ENCODE measurements at places on chromosomes 5 and 9. TPM values are rescaled to one million over a fixed set of nuclear protein-coding genes. Genes with fewer than 3 reads are reported as not detected.
A peak's percentile ranks its signal among the peaks of the same experiment; 100 is the strongest.

Gene ESM1
- not detected for total RNA-seq

- peaks cover 6% of the 10 kb centered on the region for H3K4me1 ChIP-seq
- no peak for DNase-seq
- no peaks in the 10 kb centered on the region for H3K36me3 ChIP-seq
- H3K4me3 ChIP-seq, result peak overlapping the region; percentile 86
These were observed 6.7 kb downstream of the PTCH1 start for GRCh38 chr9:95509851-95510708.

GRCh38 chr5:113333411-113333810 is 101.4 kb downstream of the TSSK1B start:
- no peaks in the 10 kb centered on the region for H3K36me3 ChIP-seq
- DNase-seq, result no peak
- H3K27me3 ChIP-seq, result no peaks in the 10 kb centered on the region
- H3K27ac ChIP-seq, result no peak overlapping the region
- H3K4me1 ChIP-seq, result no peaks in the 10 kb centered on the region
- no peak overlapping the region for H3K4me3 ChIP-seq

Gene FAM153A
- not detected for total RNA-seq

DNA sequence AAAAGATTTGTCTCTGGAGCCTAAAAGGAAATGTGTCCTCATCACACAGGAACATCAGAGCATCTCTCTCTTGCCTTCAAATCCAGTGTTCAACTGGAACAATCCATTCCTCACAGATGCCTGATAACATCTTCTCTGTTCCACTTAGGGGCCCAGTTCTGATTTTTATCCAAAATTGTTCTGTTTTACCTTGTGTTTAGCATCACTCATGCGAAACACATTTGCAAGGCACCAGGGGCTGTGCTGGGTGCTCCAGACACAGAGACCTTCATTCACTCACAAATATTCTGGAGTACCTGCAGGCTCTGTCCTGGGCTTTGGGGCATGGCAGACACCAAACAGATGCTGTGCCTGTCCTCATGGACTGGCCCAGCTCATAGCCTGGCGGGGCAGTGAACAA is 13.8 kb downstream of the GABBR2 start:
- H3K4me3 ChIP-seq, result no peak overlapping the region
- no peaks in the 10 kb centered on the region for H3K4me1 ChIP-seq
- no peaks in the 10 kb centered on the region for H3K27me3 ChIP-seq
- DNase-seq, result no peak
- H3K27ac ChIP-seq, result no peak overlapping the region

GRCh38 chr5:756865-757345 is 27.6 kb downstream of the ZDHHC11B start:
- no peaks in the 10 kb centered on the region for H3K27me3 ChIP-seq
- H3K4me1 ChIP-seq, result no peaks in the 10 kb centered on the region
- no peak overlapping the region for H3K4me3 ChIP-seq
- H3K27ac ChIP-seq, result no peak overlapping the region

Gene BHMT2
- total RNA-seq, result 2.9 TPM

Gene PCDHGB5
- total RNA-seq, result 19.6 TPM

Gene LARP1
- 105 TPM for total RNA-seq

DNA sequence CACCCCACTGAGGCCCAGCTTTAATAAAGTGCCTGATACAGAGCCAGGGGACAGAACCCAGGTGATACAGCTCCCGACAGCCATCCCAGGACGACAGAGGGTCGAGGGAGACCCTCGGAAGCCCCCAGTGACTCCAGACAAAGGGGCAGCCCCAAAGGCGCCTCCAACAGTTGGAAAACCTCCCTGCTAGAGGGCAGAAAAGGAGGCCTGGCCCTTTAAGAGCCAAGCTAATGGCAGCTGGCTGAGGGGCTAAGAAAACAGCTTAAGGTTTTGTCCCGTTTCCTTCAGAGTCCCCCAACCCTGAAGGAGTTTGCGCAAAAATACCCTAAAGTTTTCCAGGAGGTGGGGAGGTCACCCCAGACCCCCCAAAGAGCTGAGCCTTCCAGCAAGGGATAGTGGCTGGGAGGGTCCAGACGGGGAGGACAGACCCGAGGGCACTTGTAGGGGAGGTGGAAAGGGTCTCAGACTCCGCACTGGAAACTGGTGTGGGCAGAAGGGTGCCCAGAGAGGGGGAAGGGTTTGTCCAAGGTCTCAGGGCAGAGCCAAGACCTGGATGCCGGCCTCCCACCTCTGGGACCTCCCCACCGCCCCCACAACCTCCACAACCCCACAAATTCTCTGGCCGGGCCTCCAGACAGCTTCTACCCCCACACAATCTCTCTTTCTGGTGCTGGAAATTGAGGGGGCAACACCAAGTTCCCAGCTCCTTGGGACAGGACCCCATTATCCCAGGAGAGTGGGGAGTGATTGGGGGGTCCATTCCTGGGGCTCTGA is 8.2 kb upstream of the AK1 start:
- H3K36me3 ChIP-seq, result peaks cover 52% of the 10 kb centered on the region
- no peaks in the 10 kb centered on the region for H3K4me1 ChIP-seq
- no peak for DNase-seq
- H3K27me3 ChIP-seq, result no peaks in the 10 kb centered on the region

Gene PCDHGA11
- total RNA-seq, result 5.3 TPM

Gene CD274
- 23.8 TPM for total RNA-seq

Gene GDA
- not detected for total RNA-seq

DNA sequence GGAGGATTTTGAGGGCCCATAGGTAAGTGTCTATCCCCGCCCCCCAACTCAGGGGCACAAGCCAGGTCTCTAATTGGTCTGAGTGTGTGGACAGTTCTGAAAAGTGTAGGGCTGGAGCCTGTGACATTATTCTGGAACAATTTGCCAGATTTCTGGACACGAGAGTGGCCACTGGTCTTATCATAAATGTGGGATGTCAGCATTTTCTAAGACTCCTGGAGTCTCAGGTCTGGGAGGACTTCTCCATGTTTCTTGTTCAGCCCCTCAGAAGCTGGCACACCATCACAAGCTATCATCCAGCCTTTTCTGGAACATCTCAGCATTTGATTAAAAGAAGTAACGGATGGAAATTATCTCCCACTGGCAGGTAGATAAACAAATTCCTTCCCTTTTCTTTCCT is 141.4 kb downstream of the SEC61B start:
- H3K4me1 ChIP-seq, result no peaks in the 10 kb centered on the region
- no peak overlapping the region for H3K4me3 ChIP-seq
- H3K27me3 ChIP-seq, result no peaks in the 10 kb centered on the region
- no peaks in the 10 kb centered on the region for H3K36me3 ChIP-seq

Gene SPATA6L
- not detected for total RNA-seq

DNA sequence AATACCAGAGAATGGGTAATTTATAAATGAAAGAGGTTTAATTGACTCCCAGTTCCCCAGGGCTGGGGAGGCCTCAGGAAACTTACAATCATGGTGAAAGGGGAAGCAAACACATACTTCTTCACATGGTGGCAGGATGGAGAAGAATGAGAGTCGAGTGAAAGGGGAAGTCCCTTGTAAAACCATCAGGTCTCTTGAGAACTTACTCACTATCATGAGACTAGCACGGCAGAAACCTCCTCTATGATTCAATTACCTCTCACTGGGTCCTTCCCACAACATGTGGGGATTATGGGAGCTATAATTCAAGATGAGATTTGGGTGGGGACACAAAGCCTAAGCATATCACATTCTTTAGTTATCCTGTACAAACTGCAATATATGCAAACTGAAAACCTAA is 609.4 kb downstream of the MTRR start:
- no peaks in the 10 kb centered on the region for H3K36me3 ChIP-seq
- H3K27ac ChIP-seq, result no peak overlapping the region
- no peak for DNase-seq
- no peak overlapping the region for H3K4me3 ChIP-seq

- no peak for DNase-seq
- peaks cover 3% of the 10 kb centered on the region for H3K4me1 ChIP-seq
- H3K36me3 ChIP-seq, result no peaks in the 10 kb centered on the region
- H3K27ac ChIP-seq, result peak overlapping the region; percentile 84
- H3K4me3 ChIP-seq, result no peak overlapping the region
- H3K27me3 ChIP-seq, result no peaks in the 10 kb centered on the region
These were observed 30.4 kb downstream of the PRDM6 start for GRCh38 chr5:123119334-123119986.

Gene NTRK2
- 23.8 TPM for total RNA-seq

DNA sequence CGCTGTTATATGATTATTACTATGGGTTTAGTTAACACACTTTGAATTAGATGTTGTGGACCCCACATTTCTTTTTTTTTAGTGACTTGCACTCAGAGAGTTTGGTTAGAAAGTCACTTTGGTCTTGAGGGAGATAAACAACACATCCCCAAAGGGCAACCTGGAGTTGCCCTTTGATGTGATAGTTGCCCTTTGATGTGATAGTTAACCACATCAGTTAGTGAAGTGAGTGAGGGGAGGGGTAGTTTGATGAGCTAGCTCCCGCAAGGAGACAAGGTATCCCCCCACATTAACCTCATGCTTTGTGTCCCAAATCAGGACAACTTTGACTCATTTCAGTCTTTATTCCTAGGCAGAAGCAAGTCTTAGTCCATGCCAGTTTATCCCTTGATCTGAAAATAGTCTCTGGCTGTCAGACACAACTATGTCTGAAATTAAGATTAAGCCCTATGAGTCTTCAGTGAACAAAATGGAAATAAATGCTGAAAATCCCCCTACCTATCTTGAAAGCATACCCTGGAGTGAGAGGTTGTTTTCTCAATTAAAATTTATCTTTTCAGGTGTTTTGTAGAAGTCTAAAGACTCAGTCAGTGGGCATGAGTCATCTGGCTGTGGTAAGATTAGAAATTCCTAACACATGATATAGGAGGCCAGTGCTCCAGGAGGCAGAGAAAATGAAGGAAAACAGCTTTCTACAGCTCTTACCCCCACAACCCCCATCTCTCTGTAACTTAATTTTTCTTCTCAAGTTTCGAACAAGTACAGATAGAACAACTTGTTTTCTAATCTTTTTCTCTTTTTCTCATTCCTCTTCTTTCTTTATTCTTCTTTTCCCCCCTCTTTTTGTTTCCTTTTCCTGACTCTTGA is 208.9 kb upstream of the DMRTA1 start:
- H3K36me3 ChIP-seq, result no peaks in the 10 kb centered on the region
- H3K4me3 ChIP-seq, result no peak overlapping the region
- no peaks in the 10 kb centered on the region for H3K27me3 ChIP-seq
- no peak overlapping the region for H3K27ac ChIP-seq
- H3K4me1 ChIP-seq, result no peaks in the 10 kb centered on the region

- no peaks in the 10 kb centered on the region for H3K36me3 ChIP-seq
- no peak overlapping the region for H3K4me3 ChIP-seq
- no peak overlapping the region for H3K27ac ChIP-seq
- no peaks in the 10 kb centered on the region for H3K27me3 ChIP-seq
These were observed 608.7 kb upstream of the FAM174A start for GRCh38 chr5:99926463-99926862.

DNA sequence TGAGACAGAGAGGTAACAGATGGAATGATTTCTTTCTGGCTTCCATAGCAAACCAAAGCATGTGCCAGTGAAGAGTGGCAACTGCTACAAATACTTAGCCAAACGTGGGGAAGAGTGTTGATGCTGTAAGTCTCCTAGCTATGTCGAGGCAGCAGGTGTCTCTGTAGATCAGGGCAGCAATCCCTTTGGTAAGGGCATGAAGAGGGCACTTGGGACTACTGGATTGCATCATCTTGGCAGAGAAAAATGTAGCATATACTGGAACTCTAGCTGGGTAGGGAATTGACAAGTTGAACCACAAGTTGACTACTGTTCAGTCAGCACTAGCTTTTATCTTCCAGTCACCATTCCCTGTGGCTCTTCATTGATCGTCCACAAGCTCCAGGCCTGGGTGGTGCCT is 75.8 kb downstream of the GHR start:
- no peaks in the 10 kb centered on the region for H3K27me3 ChIP-seq
- H3K4me1 ChIP-seq, result no peaks in the 10 kb centered on the region
- no peak overlapping the region for H3K27ac ChIP-seq
- no peak for DNase-seq
- no peaks in the 10 kb centered on the region for H3K36me3 ChIP-seq

DNA sequence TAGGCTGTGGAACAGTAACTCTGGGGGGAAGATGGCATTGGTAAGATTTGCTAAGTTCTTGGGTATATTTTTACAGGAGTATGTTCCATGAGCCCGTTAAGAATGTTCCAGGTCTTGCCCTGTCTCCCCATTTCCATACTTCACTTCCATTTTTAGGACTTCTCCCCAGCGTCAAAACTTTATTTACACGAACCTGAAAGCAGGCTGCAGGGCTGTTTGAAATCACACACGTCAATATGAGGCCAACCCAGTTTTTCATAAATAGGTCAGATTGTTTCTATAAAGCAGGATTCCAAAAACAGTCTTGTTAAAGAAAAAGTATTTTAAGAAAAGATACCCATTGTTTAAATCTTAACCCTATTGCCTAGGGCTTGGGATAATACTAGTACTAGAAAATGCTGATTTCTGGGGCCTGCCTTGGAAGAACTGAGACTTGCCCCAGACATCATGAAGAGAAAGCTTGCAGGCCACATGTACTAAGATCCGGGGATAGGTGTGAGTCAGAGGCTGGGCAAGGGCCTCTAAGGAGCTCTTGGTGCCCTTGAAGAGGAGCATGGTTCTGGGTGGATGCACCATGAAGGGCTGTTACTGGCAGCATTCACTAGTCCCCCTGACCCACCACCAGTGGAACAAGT is 24.2 kb downstream of the TRIO start:
- H3K4me3 ChIP-seq, result no peak overlapping the region
- H3K27ac ChIP-seq, result no peak overlapping the region
- H3K4me1 ChIP-seq, result peaks cover 25% of the 10 kb centered on the region
- no peaks in the 10 kb centered on the region for H3K36me3 ChIP-seq
- H3K27me3 ChIP-seq, result no peaks in the 10 kb centered on the region
- no peak for DNase-seq

Gene PCDHA11
- not detected for total RNA-seq

- H3K4me1 ChIP-seq, result no peaks in the 10 kb centered on the region
- H3K36me3 ChIP-seq, result no peaks in the 10 kb centered on the region
- no peaks in the 10 kb centered on the region for H3K27me3 ChIP-seq
- H3K4me3 ChIP-seq, result no peak overlapping the region
- DNase-seq, result no peak
These were observed 1694.6 kb upstream of the CDH6 start for GRCh38 chr5:29498860-29499259.

- no peak overlapping the region for H3K4me3 ChIP-seq
- peaks cover 80% of the 10 kb centered on the region for H3K36me3 ChIP-seq
- no peaks in the 10 kb centered on the region for H3K4me1 ChIP-seq
- H3K27ac ChIP-seq, result no peak overlapping the region
- no peaks in the 10 kb centered on the region for H3K27me3 ChIP-seq
These were observed 77.8 kb upstream of the OTULINL start for GRCh38 chr5:14503681-14504331.

Gene HK3
- 4.4 TPM for total RNA-seq

GRCh38 chr5:9278921-9279603 is 266.8 kb downstream of the SEMA5A start:
- DNase-seq, result no peak
- H3K27ac ChIP-seq, result no peak overlapping the region
- H3K4me3 ChIP-seq, result no peak overlapping the region
- H3K4me1 ChIP-seq, result no peaks in the 10 kb centered on the region
- no peaks in the 10 kb centered on the region for H3K36me3 ChIP-seq

Gene VDAC1
- 50.2 TPM for total RNA-seq

Gene SLC25A2
- not detected for total RNA-seq

GRCh38 chr5:144549580-144549979 is 378.9 kb downstream of the KCTD16 start:
- H3K36me3 ChIP-seq, result no peaks in the 10 kb centered on the region
- no peak overlapping the region for H3K4me3 ChIP-seq
- DNase-seq, result no peak
- H3K27me3 ChIP-seq, result no peaks in the 10 kb centered on the region

All from ascending aorta (tissue), 2 donors.